ENCODE measurements at places on chromosomes 3 and 15. TPM values are rescaled to one million over a fixed set of nuclear protein-coding genes. Genes with fewer than 3 reads are reported as not detected.

TMEM212 gene
- total RNA-seq: not detected

PTX3 gene
- 0.73 TPM for total RNA-seq

MCTP2 gene
- 4.7 TPM for total RNA-seq

CLSTN2 gene
- 0.15 TPM for total RNA-seq

RARB gene
- 2.0 TPM for total RNA-seq

- no peak for DNase-seq
Observed at GRCh38 chr15:52042051-52042851, 23.2 kb downstream of the MAPK6 start.

GRCh38 chr3:48788544-48789162, 59.0 kb downstream of the PRKAR2A start:
- no peak for DNase-seq

All from H7 (cell line).